ENCODE measurements at places on chromosomes 6 and 20.

DNA sequence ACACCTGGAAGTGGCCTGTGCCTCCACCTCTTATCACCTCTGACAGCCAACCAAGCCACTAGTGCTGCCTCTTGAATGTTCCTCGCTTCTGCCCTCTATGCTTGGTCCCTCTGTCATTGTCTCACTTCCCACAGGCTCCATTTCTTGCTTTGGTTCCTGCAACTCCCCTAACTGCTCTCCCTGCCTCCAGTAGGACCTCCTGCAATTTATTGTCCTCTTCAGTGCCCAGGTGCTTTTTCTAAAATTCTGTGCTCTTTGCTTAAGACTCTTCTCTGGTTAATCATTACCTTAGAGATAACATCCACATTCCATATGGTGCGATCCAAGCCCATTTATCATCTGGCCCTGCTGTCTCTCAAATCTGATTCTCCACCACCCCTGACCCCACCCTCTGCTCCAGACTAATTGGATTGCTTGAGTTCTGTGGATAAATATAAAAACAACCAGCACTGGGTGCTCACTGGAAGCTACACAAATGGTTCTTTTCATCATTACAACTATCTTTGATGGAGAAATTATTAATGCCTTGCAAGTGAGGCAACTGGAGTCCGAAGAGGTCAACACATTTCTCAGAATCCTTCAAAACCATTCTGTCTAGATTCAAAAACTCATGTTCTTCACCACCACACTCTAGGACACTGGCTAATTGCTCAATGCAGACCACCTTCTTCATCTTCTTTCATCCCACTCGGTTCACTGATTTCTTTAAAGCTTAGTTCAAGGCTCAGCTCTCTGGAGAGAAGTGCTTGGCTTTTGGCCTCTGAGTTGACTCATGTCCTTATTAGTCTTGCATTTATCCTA, 47.2 kb downstream of the FOXA2 start:
- no peak for DNase-seq

DNA sequence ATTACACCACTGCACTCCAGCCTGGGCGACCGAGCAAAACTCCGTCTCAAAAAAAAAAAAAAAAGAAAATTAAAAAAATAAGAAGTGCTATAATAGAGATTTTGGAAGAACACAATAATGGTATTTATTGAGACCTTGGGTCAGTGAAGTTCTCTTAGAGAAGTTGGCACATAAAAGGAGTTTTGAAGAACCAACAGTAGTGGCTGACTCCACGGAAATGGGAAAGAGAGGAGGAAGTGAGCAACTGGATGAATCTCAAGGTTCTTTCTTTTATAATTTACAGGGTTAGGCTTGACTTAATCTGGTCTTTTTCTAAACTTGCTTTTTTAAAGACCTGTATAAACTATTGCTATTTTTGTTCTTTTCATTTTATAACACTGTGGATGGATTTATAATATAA, 52.8 kb downstream of the TOMM6 start:
- DNase-seq = no peak

DNA sequence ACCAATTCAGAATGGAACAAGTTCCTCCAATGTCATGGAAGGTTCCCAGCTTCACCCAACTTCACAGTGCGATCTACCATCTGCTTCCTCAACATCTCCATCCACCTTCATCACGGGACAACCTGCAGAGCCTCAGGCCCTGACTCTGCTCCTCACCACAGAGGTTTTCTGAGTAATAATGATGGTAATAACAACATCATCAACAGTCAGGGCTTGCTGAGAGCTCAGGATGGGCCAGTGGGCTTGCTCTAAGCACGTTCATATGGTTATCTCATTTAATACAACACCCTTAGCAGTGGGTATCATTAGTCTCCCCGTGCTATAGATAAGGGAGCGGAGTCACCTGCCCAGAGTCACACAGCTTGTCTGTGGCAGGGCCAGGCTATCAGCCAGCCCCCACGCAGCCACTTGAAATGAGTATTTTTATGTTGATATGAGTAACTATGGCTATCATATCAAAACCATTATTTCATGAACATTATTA, 38.6 kb downstream of the PREX1 start:
- no peak for DNase-seq

DNA sequence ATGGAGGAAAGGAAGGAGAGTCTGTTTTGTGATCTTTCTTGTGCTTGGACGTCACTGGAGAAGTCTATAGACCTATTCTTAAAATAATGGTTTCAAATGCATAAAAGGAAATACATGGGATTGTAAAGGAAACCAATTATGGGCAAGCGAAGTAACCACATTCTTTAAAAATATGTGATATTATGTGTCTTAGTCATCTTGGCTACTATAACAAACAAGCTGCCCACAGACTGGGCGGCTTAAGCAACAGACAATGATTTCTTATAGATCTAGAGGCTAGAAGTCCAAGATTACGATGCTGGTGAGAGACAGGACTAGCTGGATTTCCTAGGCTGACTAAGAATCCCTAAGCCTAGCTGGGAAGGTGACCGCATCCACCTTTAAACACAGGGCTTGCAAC, 49.4 kb upstream of the CD83 start:
- DNase-seq = no peak

- DNase-seq = no peak
These were observed 192.6 kb upstream of the CST7 start for GRCh38 chr20:24756292-24757025.

GRCh38 chr6:14291331-14291730, 173.8 kb downstream of the CD83 start:
- DNase-seq = no peak

DNA sequence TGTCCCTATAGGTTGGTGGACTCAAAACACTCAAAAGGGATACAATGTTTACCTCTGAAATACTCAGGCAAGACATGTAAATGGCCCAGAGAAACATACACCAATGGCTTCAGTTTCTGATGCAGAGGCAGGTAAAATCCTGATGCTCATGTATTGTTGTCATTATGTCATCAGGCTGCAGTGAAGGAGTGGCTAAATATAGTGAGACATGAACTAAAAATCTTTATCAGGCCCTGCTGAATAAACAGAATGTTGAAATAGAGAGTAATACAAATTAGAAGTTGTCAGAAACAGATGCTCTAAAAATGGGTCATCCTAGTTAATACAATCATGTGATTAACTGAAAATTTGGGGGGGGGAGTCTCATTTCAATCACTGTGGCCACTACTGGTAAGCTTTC, 20.4 kb downstream of the PTPRK start:
- DNase-seq = no peak

DNA sequence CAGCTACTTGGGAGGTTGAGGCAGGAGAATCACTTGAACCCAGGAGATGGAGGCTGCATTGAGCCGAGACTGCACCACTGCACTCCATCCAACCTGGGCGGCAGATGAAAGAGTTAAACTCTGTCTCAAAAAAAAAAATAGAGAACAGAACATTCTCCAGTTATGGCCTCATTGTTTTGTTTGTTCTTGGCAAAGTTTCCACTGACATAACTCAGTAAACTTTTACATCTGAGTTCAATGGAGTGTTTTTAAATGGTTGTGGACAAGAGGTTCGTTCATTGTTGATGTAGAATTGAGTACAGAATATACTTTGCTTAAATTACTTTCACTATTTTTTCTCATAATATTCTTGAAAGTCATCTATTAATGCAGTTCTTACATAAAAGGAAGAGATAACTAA, 42.2 kb upstream of the IFNGR1 start:
- DNase-seq = no peak

GRCh38 chr6:148273962-148274752, 68.5 kb upstream of the SASH1 start:
- DNase-seq = no peak

- DNase-seq = no peak
These were observed 1.4 kb downstream of the CUTA start for GRCh38 chr6:33416386-33417127.

- no peak for DNase-seq
These were observed 13.4 kb upstream of the CSNK2A1 start for GRCh38 chr20:556984-557383.

- DNase-seq = no peak
These were observed 161.4 kb upstream of the FLRT3 start for GRCh38 chr20:14498772-14499171.

DNA sequence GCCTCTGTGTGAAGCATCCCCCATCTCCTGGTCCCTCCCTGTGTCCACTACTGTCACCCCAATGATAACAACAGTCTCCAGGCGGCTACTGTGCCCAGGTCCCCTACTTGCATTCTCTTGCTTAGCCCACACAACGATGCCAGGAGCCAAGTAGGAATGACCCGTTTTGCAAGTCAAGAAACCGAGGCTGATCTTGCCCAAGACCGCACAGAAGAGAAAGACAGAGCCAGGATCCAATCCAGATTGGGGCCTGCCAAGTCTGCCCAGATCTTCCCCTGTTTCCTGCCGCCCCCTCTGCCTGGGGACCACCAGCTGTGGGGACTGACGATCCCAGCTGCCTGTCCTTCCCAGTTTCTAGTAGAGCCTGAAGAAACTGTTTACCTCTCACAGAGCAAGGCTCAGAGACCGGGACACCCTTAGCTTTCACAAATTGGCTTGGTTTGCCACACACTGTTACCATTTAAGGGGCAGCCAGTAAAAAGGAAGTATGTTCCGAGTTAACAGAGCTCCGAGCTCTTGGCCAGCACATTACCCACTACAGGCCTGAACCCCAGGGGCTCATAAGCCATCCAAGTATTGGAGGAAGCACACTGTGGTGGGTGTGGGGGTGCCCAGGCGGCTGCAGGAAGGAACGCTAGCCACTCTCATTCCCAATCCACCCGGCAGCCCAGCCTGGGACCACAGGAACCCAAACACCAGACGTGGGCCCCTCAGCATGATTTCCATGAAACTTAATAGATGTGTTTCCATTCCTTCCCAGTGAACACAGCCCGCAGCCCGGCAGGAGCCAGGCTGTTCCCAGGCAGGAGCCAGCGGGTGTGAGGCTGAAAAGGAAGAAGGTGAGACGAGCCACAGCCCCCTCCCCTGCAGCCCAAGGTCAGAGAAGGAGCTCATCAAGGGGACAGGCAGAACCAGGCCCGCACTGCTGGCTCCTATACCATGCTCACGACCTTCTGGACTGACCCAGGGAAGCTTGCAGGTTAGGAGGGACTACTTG, 7.9 kb downstream of the KIAA1755 start:
- DNase-seq = no peak

- DNase-seq = no peak
These were observed 6.5 kb downstream of the CD24 start for GRCh38 chr6:106967936-106968555.

DNA sequence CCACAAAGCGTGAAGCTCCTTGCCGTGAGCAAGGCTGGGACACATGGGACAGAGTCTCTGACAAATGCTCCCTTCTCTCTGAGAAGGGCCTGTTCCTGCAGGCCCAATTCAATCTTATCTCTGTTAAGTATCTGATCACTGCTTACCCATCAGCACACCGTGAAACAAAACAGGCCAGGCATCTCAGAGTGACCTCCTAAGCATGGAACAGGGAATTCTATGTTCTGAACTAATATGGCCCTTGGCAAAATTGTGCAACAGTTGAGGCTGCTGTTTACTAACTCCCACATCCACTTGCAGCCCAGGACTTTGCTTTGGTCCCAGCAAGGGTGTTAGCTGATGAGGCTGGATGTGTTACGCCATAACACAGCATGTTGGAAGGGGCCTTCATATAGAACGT, 79.2 kb downstream of the GCLC start:
- no peak for DNase-seq

- no peak for DNase-seq
These were observed 8.5 kb downstream of the NRN1 start for GRCh38 chr6:5998236-5998635.

DNA sequence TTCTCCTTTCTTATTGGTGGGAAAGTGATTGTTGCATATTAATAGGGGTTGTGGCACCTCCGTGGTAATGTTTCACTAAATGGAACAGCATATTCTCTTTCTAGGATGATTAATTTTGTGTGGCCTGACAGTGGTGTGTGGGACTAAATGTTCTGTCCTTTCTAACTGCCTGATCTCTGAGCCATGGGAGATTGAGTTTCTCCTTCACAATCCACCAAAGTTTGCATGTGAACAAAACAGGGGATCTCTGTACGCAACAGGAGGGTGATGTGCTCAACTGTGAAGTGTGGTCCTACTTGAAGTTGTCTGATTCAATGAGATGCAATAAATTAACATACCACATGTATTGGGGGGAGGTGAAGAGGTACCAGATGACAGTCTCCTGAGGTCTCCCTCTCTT, 19.3 kb downstream of the BCAS1 start:
- DNase-seq = no peak

- no peak for DNase-seq
These were observed 282.7 kb downstream of the ADGB start for GRCh38 chr6:146881228-146882181.

DNA sequence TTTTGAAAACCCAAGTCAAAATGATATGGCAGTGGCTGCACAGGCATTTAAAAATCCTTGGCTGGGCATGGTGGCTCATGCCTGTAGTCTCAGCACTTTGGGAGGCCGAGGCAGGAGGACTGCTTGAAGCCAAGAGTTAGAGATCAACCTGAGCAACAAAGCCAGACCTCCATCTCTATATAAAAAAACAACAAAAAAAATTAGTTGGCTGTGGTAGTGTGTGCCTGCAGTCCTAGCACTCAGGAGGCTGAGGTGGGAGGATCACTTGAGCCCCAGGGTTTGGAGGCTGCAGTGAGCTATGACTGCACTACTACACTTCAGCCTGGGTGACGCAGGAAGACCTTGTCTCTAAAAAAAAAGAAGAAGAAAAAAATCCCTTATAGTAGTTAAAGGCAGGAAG, 142.9 kb downstream of the MYB start:
- DNase-seq = no peak

- no peak for DNase-seq
These were observed 35.3 kb downstream of the YTHDF1 start for GRCh38 chr20:63180569-63181185.

DNA sequence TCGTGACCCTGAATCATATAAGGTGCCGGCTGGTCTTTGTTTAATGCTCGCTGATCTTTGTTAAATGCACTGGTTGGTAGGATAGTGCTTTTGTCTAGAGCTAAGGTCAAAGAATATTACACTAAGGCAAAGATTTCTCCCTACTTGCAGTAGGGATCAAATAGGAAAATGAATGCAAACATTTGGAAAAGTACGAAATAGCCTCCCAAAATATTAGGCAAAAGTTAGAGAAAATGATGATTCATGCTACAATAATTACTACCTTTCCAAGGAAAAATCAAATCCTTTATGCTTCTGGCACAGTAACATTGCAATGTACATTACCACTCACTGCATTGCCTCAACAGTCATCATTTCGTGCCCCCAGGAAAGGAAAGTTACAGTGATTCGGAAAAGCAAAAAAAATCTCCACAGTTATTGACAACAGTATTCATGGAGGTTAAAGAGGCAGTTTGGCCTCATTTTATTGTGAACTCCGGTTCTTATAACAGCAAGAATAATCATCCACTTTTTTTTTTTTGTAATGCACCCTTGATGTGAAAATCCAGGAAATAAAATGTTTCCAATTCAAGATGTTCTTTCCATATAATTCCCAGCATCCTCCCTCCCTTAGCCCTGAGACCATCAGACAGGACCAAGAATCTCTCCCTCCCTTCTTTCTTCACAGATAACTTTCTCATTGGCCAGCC, 61.7 kb upstream of the ZMYND8 start:
- DNase-seq = no peak

- no peak for DNase-seq
These were observed 34.2 kb downstream of the NHSL1 start for GRCh38 chr6:138465007-138465645.

GRCh38 chr6:26223650-26224546, 136.7 kb downstream of the HFE start:
- DNase-seq = no peak

Data from SK-N-MC (cell line).